ENCODE measurements at places on chromosomes 11 and 22.

GRCh38 chr11:66904055-66904454, 47.2 kb downstream of the LRFN4 start:
- no peak for DNase-seq

GRCh38 chr11:78542007-78542406, 32.7 kb downstream of the NARS2 start:
- no peak for DNase-seq

DNA sequence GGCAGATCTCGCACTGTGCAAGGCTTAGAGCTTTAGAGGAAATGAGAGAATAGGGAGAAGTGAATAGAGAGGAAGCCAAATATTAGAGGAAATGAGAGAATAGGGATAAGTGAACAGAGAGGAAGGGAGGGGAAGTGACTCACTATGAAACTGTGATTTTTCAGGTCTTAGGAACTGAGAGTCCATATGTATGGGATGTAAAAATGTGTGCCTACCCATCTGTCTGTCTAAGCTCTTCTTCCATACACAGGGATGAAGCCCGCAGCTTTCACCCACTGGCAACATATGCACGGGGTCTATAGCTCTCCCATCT, 6.4 kb upstream of the CCDC86 start:
- DNase-seq, result peak; percentile 37

DNA sequence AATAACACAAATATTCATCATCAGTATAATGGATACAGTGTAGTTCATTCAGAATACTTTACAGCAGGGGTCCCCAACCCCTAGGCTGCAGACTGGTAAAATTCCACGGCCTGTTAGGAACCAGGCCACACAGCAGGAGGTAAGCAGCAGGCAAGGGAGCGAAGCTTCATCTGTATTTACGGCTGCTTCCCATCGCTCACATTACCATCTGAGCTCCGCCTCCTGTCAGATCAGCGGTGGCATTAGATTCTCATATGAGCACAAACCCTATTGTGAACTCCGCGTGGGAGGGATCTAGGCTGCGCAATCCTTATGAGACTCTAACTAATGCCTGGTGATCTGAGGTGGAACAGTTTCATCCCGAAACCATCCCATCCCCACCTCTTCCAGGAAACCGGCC, 125.1 kb downstream of the SERGEF start:
- DNase-seq, result no peak

GRCh38 chr11:128857341-128857740, 9.8 kb downstream of the KCNJ1 start:
- no peak for DNase-seq

GRCh38 chr11:16612566-16613261, 125.7 kb upstream of the C11orf58 start:
- no peak for DNase-seq

DNA sequence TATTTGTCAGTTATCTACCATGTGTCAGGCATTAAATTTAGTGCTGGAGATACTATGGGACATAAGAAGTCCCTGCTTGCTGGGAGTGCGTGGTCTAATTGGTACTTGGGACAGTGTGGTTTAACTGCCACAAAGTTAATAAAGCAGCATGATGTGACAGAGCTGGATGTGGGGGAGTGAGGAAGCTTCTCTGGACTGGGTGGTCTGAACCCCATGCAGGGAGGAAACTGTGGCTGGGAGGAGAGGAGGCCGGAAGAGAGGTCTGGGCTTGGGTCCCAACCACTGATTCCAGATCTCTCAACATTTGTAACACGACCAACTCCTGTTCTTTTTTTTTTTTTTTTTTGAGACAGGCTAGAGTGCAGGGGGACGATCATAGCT, 37.1 kb downstream of the ST3GAL4 start:
- no peak for DNase-seq

GRCh38 chr11:95760941-95761340, 28.6 kb downstream of the FAM76B start:
- no peak for DNase-seq

GRCh38 chr11:95575517-95575916, 214.1 kb downstream of the FAM76B start:
- no peak for DNase-seq

- peak; percentile 3 for DNase-seq
Measured at GRCh38 chr22:35154937-35155387, 89.0 kb downstream of the ISX start.

DNA sequence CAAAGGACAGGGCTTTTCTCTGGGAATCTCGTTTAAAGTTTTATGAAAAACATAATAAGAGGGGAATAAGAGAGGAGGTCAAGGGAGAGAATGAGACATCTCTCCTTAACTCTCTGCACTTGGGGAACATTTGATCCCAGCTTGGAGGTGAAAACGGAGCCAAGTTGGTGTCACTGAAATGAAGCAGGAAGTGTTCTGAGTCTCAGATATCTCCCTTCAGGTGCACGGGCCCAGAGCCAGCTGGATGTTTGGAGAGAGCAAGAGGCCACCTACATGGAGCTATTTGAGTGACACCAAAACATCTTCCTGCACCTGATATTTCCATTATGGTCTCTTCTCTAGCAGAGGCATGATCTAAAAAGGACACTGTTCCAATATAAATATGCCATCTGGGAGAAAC, 85.7 kb downstream of the BLID start:
- DNase-seq, result no peak

- no peak for DNase-seq
Measured at GRCh38 chr22:39463931-39464390, 7.1 kb downstream of the MGAT3 start.

GRCh38 chr11:44221992-44222391, 87.9 kb downstream of the ALX4 start:
- no peak for DNase-seq

DNA sequence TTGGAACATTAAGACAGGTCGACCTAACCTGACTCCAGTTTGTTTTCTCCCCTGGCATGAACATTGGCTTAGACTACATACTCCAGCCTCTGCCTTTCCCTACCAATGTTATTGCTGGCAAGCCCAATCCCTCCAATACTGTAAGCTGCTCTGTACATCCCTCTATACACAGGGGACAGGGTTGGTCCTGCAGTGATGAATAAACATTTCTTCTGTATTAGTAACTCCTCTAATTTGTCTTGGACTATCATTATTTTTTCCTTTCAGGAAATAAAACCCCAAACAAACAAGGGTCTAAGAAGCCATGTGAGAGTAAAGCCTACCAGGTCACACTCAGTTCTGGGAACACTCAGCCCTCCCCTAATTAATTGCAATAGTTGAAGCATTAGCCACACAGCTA, 35.1 kb upstream of the FJX1 start:
- DNase-seq, result no peak

DNA sequence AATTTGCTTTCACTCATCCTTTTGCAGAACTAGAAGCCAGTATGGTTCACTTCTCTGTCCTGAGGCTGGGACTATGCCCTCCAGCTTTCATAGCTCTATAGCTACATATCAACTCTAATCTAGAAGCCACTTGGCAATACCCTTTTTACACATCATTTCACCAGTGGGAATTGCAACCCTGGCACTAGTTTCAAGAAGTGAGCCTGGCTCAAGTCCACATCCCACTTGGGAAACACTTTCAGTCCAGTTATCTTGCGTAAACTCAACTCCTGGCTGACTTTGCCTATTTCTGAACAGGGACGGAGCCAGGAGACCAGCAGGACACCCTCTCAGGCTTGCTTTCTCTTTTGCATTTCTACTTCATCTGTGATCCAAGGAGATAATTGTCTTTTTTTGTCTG, 19.9 kb upstream of the FAT3 start:
- no peak for DNase-seq

DNA sequence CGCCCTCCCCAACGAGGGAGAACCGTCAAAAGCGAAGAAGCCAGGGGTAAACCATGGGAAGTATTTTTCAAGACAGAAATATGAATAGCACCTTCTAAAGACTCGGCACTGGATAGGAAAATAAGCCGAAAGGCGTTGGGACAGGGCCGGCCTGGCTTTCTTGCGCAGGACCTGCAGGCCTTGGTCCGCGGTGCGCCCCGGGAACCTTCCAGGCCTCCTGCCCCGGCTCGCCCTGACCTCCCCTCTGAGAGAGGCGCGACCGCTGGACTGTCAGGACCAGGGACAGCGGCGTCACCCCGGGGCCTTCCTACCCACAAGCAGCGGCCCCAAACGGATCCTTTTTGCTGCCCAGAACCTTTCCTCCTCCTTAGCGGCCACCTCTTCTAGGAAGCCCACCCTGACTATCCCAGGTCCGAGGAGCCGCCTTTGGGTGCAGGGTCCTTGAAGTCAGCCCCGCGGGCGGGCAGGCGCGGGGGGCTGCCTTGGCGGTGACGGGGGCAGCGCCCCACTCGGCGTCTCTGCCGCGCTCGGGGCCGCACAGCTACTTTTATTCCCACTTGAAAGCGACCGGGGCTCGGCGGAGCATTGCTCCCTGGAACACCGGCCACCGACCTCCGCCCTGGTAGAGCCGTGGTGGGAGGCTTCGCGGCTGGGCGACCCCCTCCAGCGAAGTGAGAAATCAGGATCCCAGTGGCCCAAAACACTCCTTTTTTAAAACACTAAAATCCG, 650 bp upstream of the MAPK11 start:
- DNase-seq, result peak; percentile 35

DNA sequence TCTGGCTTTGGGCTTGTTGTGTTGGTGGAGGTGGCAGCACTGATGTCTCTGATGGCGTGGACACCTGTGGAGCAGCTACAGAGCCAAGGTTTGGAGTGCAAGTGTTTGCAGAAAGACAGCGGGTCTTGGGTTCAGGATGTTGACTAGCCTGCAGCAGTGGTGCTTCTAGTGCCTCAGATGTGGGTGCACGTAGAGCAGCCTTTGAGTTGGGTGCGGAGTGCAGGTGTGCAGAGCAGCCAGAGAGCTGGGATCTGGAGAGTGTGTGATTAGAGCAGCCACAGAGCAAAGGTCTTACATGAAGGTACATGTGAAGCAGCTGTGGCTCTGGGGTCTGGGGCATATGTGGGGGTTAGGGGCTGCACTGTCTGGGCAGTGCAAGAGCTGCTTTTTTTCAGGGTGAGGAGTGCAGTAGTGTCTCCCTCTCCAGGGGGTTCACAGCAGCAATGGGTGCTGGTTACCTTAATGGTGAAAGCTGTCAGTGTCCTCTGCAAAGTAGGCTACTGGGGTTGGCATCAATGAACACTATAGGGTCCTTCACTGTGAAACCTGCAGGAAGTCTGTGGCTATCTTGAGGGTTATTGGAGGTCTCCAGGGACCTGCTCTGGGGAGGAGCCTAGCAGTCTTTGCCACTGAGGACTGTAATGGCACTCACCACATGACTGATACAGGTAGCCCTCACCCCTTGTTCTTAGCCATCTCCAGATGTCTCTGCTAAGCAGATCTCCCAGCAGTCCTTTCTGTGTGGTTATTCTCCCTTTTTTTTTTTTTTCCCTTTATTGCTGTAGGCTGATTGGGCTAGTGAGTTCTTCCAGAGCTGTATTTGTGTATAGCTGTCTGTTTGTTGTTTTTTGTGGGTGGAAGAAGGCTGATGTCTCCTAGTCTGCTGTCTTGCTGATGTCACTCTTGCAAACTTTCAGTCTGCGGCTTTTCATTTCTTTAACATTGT, 14.3 kb downstream of the BIRC2 start:
- DNase-seq, result no peak
